ENCODE measurements at places on chromosomes 16 and 17.

- DNase-seq = no peak
Measured at GRCh38 chr16:58201163-58201562, 3.3 kb upstream of the CSNK2A2 start.

GRCh38 chr16:86080131-86080875 is 181.3 kb downstream of the IRF8 start:
- DNase-seq = no peak

GRCh38 chr16:1610899-1611632 is 806 bp downstream of the IFT140 start:
- DNase-seq = no peak

DNA sequence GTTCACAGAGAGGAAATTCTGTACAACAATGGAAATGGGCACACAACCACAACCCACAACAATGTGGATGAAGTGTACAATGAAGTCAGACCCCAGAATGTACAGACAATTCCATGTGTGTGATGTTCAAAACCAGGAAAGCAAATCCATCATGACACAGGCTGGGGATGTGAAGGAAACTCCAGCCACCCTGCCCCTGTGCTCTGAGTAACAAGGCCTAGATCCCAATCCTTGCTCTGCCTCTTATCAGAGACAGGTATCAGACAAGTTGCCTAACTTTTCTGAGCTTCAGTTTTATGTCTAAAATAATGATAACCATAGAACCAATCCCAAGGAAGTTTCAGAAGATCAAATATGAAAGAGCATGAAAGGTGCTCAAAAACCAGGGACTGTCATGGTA is 1.8 kb upstream of the C16orf95 start:
- no peak for DNase-seq

DNA sequence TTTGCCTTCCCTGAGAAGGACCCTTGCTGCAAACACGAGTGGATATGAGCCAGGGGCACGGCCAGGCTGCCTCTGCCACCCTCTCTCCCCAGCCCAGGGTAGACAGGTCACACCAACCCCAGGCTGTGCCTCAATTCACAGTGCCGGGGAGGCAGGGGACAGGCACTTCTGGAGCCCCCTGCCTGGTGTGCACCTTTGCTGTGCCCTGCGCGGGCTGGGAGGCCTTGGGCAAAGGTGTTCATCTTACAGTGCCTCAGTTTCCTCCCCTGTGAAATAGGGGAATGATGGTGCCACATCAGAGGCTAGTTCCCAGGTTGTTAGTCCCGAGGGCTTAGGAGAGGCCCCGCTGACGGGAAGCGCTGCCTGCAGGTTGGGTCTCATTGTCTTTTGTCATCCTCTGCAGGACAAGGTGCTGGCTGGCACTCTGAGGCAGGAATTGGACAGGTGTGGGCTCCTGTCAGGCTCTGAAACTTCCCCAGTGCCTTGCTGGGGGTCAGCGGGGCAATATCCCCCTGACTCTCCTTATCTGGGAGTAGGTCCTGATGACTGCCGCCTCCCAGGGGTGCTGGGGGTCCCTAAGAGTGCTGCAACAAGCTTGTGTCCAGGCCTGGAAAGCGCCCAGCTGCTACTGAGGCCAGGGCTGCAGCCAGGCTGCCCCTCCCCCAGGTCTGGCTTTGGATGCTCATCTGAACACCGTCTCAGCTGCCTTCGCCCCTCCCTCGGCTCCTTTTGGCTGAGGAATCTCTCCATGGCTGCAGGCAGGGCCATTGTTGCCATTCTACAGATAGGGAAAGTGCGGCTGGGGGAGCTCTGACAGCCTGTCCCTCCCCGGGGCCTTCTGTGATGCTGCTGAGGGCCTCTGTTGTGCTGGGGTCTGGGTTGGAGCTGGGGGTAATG is 3.1 kb downstream of the PRSS21 start:
- no peak for DNase-seq

DNA sequence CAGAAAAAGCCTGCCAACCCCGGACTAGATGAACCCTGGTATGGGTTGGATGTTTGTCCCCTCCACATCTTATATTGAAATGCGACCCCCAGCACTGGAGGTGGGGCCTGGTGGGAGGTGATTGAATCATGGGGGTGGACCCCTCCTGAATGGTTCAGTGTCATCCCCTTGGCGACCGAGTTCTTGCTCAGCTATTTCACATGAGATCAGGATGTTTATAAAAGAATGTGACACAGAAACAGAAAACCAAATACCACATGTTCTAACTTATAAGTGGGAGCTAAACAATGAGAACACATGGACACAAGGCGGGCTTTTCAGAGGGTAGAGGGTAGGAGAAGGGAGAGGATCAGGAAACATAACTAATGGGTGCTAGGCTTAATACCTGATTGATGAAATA is 576.0 kb upstream of the HSBP1 start:
- no peak for DNase-seq

- no peak for DNase-seq
Measured at GRCh38 chr16:26177438-26177837, 485.7 kb downstream of the HS3ST4 start.

- no peak for DNase-seq
Measured at GRCh38 chr16:48504216-48504615, 105.8 kb downstream of the N4BP1 start.

- DNase-seq = no peak
Measured at GRCh38 chr17:40551879-40552768, 13.1 kb downstream of the CCR7 start.

GRCh38 chr16:30104492-30104891 is 8.5 kb upstream of the YPEL3 start:
- no peak for DNase-seq

DNA sequence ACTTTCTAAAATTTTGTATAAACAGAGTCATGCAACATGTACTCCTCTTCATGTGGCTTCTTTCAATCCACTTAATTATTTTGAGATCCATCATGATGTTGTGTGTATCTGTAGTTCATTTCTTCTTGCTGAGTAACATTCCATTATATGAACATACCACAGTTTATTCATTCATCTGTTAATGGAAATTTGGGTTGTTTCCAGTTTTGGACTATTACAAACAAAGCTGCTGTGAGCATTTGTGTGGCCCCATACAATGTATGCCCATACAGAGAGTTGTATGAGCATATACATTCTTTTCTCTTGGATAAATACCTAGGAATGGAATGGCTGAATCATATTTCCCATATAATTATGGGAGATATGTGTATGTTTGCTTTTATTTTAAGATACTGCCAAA is 85.6 kb downstream of the CLEC16A start:
- no peak for DNase-seq

- DNase-seq = no peak
Measured at GRCh38 chr16:85978291-85978775, 79.4 kb downstream of the IRF8 start.

- DNase-seq = no peak
Measured at GRCh38 chr17:12821376-12821940, 32.2 kb downstream of the ARHGAP44 start.

GRCh38 chr17:50805486-50805885 is 29.9 kb upstream of the WFIKKN2 start:
- no peak for DNase-seq

DNA sequence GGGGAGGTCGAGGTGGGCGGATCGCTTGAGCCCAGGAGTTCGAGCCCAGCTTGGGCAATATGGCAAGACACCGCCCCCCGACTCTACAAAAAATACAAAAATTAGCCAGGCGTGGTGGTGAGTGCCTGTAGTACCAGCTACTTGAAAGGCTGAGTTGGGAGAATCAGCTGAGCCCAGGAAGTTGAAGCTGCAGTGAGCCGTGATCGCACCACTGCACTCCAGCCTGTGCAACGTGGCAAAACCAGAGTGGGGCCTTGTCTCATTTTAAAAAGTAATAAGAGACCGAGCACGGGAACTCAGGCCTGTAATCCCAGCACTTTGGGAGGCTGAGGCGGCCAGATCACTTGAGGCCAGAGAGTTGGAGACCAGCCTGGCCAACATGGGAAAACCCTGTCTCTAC is 24.4 kb upstream of the ABCC1 start:
- no peak for DNase-seq

DNA sequence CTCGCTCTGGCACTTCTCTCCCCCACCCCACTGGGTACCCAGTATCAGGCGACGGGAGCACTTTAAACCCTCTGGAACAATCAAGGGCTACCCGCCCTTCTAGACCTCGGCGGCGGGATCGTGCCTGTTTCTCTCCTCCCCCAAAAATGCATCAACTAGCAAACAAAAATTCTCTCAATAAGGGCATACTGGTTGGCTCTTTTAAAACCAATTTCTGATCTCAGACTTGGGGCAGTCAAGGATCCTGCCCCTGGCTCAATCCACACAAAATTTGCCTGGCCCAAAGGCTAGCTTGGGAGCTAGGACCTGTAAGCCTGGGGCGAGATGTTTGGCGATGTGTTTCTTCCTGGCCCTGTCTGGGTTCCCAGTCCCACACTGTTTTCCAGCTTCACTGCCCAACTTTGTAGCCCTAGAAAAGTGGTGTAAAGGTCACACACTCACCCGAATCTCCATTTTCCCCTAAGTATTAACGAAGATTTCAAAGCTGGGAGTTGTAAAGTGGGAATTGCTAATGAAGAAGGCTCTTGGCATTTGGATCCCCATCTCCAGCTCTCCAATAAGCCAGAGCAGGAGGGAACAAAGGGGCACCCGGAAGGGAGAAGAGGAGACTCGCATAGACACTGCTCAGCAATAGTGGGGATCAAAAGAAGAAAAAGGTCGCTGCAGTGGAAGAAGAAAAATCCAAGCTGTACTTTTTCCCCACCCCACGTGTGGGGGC is 14.4 kb upstream of the HOXB2 start:
- no peak for DNase-seq

- no peak for DNase-seq
Measured at GRCh38 chr17:28097901-28098300, 55.4 kb downstream of the NLK start.

DNA sequence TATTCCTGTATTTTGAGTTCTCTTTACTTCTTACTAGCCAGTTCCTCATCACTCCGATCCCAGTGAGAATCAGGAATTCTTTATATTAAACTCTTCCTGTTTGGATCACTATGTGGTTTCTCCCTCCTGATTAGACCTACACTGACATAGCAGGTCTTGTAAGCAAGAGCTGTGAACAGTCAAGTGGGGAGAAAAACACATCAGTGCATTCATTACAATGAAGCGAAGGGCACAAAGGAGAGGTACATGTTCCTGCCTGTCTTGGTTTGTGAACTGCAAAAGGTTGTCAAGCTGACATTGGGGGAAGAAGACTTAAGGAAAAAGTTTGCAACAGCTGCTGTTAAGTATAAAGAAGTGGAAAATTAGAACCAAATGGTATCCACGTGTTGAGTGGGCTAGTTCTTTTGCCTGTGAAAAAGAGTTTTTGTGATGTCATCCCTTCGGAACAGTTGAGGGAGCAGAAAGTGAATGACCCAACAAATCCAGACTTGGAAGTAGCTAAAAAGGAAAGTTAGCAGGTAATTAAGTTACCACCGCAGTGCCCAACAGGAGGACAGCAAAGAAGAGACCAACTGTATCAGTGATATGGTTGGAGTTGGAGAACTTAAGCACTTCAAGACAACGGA is 23.0 kb upstream of the TRIM25 start:
- DNase-seq = no peak

DNA sequence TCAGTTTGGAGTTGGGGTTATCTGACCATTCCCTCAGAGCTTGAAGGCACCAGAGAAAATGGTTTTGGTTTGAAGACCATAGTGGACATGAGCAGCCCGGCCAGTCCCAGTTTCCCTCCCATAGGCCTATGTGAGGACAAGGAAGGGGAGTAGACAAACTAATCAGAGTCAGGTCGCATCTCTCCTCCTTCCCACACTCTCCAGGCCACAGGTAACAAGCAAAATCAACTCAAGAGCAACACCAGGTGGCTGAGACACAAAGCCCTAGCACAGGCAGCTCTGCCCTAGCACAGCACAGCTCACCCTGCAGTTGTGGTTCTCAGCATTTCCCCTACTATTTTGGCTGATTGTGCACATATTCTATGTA is 7.2 kb downstream of the SUPT4H1 start:
- DNase-seq = no peak

GRCh38 chr17:4506892-4507291 is 8.2 kb downstream of the SPNS2 start:
- no peak for DNase-seq

GRCh38 chr16:30481381-30481780 is 8.8 kb downstream of the ITGAL start:
- DNase-seq = no peak

DNA sequence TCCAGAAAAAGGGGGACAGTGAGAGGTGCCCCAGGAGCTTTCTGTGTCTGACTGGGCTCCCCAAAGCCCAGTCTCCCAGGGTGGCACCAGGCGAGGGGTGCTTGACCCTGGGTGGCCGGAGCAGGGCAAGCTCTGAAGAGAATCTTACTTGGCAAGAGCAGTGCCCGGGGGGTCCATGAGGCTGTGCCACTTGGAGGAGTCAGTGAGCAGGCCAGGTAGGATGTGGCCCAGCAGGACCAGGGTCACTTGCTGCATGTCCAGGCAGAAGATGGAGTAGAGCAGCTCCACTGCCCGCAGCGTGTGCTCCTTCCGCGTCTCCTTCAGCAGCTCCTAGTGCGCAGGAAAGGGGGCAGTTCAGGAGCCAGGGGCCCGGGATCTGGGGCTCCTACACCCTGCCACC is 7.3 kb downstream of the CSF3 start:
- no peak for DNase-seq

DNA sequence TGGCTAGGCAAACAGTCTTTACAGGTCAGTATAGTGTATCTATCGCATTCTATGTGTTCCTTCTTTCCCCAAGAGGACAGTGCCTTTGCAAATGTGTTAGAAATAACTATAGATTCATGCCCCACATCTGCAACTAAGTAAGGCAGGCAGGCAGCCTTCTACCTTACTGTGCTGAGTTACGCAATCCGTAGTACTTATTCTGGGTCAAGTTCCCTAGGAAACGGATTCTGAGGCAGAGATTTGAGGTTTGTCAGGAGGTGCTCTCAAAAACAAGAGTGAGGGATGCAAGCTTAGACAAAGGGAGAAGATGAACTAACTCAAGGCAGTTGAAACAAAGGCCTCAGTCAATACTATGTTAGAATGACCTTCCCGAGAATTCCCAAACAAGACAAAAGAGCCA is 12.7 kb upstream of the ANKFY1 start:
- no peak for DNase-seq

DNA sequence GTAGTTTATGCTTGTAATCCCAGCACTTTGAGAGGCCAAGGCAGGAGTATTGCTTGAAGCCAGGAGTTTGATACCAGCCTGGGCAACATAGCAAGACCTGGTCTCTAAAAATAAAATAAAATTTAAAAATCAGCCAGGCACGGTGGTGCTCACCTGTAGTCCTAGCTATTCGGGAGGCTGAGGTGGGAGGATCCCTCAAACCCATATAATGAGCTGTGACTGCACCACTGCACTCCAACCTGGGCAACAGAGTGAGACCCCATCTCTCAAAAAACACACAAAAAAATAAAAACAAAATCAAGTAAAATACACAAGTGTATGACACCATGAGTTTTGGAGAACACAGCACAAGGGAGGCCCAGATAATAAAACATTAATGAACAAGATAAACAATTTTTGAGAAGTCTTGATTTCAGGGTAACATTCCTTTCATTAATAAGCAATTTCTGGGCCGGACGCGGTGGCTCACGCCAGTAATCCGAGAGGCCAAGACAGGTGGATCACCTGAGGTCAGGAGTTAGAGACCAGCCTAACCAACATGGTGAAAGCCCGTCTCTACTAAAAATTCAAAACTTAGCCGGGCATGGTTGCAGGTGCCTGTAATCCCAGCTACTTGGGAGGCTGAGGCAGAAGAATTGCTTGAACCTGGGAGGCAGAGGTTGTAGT is 17.9 kb downstream of the PRPSAP1 start:
- no peak for DNase-seq

Measured in HCT116 (cell line).